ENCODE measurements at places on chromosomes 5 and 9.

GRCh38 chr5:123414974-123415373 lies 8.2 kb downstream of the CEP120 start:
- no peak for DNase-seq

GRCh38 chr5:170519549-170519948 lies 15.7 kb downstream of the KCNIP1 start:
- DNase-seq: no peak

GRCh38 chr5:115602591-115603125 lies 379 bp upstream of the TICAM2 start:
- no peak for DNase-seq

DNA sequence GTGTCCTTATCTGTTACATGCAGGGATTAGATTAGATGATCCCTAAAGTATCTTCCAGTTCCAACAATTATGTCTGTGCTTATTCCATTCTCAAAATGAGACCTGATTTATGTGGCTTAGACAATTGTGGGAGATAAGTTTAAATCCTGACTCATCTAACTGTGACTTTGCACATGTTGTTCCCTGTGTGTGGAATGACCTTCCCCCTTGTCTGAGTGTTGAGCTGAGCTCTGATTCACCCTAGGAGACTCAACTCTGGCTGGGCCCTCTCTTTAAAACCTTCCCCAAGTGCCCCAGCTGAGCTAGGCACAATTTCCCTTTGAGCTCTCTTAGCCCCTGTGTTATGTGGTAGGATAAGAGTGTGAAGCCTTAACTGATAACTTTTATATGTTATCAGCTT lies 118.9 kb upstream of the ELL2 start:
- peak; percentile 4 for DNase-seq
